ENCODE measurements at places on chromosomes 13 and 19. TPM values are rescaled to one million over a fixed set of nuclear protein-coding genes. Genes with fewer than 3 reads are reported as not detected.

MAMSTR gene
- polyA plus RNA-seq = 6.0 TPM

DNA sequence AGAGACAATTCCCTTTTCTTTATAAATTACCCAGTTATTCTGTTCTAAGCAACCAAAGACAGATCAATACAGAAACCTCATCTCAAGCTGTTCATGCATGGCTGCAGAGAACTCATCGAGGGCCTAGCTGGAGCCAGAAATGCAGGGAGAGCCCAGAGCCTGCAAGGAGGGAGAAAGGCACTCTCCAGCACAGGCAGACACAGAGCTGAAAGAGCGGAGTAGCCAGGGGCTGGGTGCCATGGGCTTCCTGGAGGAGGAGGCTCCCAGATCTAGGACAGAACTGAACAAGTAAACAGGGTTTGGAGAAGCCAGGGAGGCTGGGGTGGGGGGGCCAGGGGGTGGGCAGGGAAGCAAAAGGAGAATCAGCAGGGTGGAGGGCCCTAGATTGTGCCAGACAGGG lies 144.2 kb upstream of the ZNF507 start:
- DNase-seq = no peak

GRCh38 chr19:49872245-49873128 lies 4.7 kb downstream of the AKT1S1 start:
- DNase-seq = no peak

DNA sequence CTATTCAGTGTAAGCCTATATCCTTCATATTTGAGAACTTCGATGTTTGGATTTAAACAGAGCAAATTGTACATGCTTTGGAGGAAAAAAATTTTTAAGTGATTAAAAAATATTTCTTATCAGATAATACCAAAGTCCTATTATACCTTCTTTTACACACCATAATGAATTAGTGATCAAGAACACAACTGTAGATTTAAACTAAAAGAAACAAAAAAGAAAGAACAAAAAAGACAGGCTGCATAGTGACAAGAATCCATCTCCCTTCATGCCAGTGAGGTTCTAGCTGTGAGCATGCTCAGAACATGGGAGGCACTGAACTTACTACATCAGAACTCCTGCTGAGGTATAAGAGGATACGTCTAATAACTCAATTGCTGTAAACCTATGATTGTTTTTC lies at the start of gene RXFP2:
Gene RXFP2, plus strand, starts transcription at position 301 of the 400 bp plus-strand sequence. Its CDS starts 87 bp downstream, at position 388.
- no peak for DNase-seq

GRCh38 chr13:31946091-31946770 lies 85.3 kb upstream of the FRY start:
- no peak for DNase-seq

DNA sequence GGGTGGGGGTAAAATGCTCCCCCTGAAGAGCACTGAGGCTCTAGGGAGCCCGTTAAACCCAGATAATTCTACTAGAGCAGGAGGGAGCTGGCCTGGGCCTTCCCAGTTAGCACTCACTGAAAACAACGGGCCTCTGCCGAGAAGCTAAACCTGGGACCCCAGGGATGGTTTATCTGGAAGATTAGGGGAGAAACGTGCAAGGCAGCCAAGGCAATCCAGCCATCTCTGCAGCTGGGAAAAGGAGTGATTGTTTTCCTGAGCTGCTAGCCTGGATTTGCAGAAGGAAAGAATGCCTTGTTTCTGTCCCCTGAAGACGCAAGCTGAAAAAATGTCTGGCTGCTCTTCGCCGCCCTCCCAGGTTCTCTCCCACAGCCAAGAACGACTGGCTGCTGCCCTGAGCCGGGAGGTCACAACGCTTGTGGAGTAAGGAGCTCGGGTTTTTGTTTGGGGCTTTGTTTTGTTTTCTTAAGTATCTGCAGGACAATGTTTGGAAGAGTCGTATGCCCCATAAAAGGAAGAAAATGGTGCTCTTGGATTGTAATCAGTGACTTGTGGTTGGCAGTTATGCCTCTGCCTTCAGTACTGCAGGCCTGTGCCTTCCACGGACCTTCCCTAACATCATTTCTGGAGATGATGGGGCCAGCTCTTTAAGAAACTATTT lies 31.5 kb downstream of the COL4A2 start:
- no peak for DNase-seq

- DNase-seq = peak; percentile 44
These were observed 28.0 kb upstream of the KBTBD7 start for GRCh38 chr13:41222259-41222852.

- DNase-seq = peak; percentile 31
These were observed 1551.1 kb downstream of the EFNB2 start for GRCh38 chr13:104984296-104984818.
